ENCODE measurements at places on chromosomes 5 and 9.

DNA sequence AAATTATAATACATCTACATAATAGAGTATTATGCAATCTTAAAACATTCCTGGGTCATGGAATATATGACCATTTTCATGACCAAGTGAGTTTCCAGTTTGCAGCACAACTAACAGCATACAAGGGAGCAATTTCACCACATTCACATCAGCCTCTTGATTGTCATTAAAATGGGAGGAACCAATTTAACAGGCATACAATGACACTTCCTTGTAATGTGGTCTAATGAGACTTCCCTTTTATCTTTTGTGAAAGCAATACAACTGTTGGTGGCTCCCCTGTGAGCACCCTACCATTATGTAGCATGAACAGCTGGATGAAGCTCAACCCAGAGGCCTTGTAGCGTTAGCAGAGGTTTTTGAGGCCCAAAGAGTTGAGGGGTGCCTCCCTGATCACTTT, 13.6 kb upstream of the TMOD1 start:
- no peak for DNase-seq

- no peak for DNase-seq
Measured at GRCh38 chr5:172860520-172861443, 26.7 kb downstream of the ERGIC1 start.

DNA sequence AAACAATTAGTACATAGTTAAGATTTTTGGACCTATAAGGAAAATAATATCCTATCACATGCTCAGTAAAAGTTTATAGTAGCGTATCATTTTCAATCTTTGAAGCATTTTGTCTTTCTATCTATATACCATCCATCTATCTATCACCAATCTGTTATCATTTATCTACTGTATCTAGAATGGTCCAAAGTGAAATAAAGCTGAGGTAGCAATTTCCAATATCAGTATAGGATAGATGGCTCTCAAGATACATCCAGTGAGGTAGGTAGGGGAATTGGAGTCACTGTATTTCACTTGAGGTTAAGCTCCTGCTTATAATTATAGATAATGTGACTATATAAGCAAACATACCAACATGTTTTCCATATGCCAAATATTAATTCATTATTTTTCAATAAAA, 889.1 kb upstream of the CTNND2 start:
- no peak for DNase-seq

- no peak for DNase-seq
Measured at GRCh38 chr5:143249851-143250250, 153.6 kb downstream of the NR3C1 start.

- no peak for DNase-seq
Measured at GRCh38 chr9:122383992-122384461, 13.2 kb downstream of the PTGS1 start.

DNA sequence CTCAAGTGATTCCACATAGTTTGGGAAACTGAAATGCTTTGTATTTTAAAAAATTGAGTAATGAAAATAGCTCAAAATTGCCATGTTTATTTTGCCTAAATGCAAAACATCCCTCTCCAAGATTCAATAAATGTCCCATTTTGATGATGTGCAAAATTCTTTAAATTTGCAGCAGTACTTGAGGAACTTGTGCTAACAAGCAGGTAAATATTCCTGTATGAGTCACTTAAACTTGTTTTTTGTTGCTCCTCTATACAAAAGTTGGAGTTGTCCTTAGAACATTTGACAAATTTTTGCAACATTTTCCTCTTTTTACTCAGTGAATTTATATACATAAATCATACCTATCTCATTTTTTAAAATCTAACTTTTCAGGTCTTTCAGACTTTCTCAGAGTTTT, 280.2 kb downstream of the CDH12 start:
- DNase-seq, result no peak

DNA sequence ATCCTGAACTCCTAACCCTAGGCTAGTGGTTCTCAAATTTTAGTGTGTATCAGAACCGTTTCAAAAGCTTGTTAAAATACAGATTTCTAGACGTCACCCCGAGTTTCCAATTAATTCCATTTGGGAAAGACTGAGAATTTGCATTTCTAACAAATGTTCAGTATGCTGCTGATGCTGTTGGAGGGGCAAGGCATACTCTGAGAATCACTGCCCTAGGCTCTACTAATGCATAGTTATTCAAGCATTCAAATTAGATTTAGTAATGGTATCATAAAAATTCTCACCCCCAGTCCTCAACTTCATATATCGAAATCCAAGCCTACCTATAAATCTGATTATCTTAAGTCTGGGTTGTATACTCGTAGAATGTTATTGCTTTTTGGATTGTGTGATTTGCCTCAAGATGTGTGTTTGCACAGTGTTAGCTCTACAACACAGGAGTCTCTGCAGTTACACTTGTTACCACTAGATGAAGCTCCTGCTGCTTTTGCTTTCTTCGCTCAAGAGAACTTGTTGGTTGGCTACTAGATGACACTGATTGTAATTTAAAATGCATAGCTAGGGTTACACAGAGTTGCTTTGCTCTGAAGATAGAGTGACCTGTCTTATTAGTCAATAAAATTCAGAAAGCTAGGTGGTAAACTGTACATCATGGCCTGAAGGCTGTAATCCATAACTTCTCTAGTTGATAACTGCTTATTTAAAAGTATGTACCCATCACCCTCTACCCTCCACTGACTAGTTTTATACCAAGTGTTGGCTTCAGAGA, 7.5 kb upstream of the ERAP2 start:
- no peak for DNase-seq

DNA sequence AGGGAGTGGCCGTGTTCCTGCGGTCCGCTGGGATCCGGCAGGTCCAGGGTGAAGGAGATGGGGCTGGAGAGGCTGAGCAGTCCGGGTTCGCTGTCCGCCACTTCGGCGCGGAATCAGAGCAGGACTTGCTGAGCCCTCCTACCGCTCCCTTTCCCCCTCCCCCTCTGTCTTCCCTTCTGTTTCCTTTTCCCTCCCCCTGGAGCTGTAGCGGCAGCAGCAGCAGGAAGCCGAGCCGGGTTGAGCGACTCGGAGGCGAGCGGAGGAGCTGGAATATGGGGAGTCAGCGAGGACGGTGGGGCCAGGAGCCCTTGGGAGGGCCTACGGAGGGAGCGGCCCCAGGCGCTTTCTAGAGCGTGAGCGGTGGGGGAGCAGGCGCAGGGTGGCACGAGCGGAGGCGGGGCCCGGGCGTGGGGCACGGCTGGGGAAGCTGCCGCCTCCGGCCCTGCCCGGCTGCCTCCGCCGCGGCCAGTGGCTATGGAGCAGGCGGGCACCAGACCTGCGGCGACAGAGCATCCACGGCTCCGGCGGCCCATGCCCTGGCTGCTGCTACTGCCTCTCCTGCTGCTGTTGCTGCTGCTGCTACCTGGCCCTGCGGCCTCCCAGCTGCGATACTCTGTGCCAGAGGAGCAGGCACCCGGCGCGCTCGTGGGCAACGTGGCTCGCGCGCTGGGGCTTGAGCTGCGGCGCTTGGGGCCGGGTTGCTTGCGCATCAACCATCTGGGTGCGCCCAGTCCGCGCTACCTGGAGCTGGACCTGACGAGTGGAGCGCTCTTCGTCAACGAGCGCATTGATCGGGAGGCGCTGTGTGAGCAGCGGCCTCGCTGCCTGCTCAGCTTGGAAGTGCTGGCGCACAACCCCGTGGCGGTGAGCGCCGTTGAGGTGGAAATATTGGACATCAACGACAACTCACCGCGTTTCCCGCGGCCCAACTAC, at the start of gene PCDHAC2:
Gene PCDHAC2, plus strand, starts transcription at position 184 of the 933 bp plus-strand sequence. Its CDS starts 291 bp downstream, at position 475.
- no peak for DNase-seq

DNA sequence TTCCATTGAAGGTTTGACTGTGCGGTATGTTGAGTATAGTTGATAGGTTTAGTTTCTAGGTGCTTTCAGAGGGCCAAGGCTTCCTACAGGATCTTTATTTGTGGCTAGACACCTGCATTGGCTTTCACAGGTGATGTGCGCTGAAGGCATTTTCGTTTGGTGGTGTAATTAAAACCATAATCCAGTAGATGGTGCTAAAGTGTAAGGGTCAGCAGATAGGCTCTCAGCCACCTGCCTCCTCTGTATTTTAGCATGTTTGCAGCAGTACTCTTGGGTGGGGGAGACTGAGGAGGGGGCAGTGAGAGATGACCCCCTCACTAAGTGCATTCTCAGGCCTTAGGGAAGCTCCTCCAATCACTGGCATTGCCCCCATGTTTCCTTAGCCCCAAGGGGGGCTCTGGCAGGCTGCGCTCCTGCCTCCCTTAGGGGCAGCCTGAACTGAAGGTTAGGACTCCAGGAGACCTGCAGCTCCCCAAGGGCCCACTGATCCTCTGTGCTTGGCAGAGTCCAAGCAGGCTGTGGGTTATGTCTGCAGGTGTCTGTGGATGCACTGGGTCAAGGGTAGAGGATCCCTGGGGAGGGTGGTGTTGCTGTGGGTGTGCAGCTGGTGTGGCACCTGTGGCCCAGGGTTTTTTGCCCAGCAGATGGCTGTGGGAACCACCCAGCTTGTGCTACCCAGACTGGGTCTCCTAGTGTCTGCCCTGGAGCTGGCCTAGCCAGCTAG, 23.4 kb downstream of the CDK20 start:
- DNase-seq, result no peak

DNA sequence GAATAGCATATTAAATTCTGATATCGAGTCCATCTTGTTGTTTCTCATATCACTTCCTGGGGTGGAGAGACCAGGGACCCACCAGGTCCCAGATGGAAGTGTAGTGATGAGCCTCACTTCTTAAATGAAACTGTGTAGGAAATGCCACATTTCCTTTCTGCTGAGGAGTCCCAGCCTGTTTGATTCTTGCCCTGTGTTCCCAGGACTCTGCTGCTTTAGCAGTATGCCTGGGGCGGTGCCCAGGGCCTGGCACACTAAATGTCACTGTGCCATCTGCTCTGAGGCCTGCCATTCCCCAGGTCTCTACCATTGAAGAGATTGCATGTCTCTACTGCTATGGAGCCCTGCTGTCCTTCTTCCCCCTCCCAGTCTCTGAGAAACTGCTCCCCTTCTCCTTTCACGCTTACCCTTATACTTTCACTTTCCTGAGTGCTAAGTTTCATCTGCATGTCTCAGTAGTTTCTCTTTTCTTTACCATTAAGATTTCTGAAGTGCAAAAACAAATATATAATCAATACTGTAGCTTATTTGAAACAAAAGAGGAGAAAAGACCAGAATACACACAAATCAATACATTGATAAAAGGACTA, 260.4 kb downstream of the GABRB2 start:
- DNase-seq, result no peak

Data from stimulated activated naive CD4-positive, alpha-beta T cell treated with Interleukin-2 at 50 U/mL for 16 hours (primary cell).